ENCODE measurements at places on chromosomes 6 and 20. TPM values are rescaled to one million over a fixed set of nuclear protein-coding genes. Genes with fewer than 3 reads are reported as not detected.

DNA sequence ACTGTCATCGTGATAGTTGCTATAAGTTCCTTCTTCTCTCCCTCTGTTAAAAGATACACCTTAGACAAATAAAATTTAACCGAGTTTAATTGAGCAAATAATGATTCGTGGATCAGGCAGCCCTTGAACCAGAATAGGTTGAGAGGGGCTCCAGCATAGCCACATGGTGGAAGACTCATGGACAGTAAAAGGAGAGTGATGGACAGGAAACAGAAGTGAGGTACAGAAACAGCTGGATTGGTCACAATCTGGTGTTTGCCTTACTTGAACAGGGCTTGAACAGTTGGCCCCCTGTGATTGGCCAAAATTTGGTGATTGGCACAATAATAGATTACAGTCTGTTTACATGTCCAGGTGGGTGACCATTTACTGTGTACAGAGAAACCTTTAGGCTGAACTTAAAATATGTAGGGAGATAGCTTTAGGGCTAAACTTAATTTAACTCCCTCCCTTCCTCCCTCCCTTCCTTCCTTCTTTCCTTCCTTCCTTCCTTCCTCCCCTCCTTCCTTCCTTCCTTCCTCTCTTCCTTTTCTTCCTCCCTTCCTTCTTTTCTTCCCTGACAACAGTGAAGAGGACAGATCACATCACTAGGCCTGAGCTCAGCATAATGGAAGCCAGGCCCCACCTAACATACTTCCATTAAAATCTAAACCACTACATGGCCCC lies 531.8 kb upstream of the JARID2 start:
- no peak for DNase-seq

DNA sequence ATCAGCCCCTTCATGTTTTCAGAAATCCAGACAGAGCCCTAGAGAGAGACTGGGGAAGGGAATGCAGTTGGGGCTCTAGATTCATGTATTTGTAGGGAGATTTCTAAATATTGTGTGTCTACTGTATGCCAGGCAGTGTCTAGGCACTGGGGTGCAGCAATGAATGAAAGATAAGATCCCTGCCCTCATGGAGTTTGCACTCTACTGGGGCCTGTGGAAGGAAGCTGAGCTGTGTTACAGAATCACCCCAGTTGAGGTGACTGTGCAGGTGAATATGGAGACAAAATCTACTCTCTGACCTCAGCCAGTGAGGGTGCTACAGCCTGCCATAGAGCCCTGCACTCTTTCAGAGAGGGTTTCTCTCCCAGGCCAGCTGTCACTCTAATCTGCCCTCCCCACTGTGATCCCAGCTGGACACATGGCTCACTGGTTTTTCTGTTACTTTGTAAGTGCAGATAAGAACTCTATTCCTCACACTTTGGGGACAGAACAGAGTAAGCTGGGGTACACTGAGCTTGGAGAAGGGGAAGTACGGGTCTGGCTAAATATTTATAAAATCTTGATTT lies 69.2 kb upstream of the E2F3 start:
- DNase-seq, result no peak

DNA sequence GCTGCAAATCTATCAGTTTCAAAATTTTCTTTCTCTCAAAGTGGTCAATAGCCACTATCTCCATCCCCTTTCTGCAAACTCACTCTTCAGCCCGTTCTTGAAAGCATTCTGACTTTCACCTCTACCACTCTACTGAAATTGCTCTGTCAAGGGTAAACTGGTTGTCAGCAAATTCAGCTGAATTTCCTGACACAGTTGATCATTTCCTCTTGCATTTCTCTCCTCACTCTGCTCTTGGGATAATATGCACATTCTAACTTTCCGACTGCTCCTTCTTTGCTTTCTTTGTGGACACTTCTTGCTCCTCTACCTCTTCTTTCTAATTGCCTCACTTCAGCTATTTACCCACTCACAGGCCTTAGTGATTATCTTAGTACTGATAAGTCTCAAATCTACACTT lies 73.7 kb upstream of the TINAG start:
- DNase-seq, result no peak

EEF1E1 gene
- polyA plus RNA-seq, result 23.2 TPM

Data from aorta (tissue), 5 donors.